ENCODE measurements at places on chromosomes 13 and 19. TPM values are rescaled to one million over a fixed set of nuclear protein-coding genes. Genes with fewer than 3 reads are reported as not detected.

SBK3 gene
- total RNA-seq, result not detected

CGB1 gene
- not detected for total RNA-seq

UGGT2 gene
- total RNA-seq, result 58.9 TPM

CEACAM4 gene
- not detected for total RNA-seq

UBE2M gene
- 64.0 TPM for total RNA-seq

All from aortic smooth muscle cell (primary cell).